ENCODE measurements at places on chromosomes 7 and 10.

- no peak for DNase-seq
Measured at GRCh38 chr10:124419635-124420034, 912 bp upstream of the OAT start.

DNA sequence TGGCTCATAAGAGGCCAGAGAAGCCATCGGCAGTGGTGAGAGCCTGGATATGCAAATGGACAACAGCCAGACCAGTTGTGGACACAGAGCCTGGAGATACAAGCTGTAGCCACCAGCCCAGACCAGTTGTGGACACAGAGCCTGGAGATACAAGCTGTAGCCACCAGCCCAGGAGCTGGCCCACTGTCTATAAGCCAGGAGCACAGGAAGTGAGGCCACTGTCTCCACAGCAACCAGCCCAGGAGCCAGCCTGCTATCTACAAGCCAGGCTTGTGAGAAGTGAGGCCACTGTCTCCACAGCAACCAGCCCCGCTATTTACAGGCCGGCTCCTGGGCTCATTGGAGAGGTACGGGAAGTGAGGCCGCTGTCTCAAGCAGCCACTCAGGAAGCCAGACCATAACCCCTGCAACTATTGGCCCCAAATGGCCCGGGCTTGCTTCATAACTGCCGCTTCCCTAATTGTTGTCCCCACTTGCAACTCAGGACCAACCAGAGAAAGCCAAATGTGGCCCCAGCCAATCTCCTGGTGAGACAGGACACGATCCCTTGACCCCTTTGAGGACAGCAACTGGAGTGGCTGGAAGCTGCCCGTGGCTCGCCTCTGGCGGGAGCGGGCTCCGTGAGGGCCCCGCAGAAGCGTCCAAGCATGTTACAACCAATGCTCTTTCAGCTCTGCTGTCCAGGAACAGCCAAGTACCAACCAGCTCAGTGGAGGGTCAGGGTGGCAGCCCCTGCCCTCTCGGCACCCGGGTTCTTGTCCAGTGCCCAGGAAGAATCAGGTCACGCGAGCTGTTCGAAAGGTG is 44.1 kb upstream of the CNPY1 start:
- DNase-seq, result no peak

DNA sequence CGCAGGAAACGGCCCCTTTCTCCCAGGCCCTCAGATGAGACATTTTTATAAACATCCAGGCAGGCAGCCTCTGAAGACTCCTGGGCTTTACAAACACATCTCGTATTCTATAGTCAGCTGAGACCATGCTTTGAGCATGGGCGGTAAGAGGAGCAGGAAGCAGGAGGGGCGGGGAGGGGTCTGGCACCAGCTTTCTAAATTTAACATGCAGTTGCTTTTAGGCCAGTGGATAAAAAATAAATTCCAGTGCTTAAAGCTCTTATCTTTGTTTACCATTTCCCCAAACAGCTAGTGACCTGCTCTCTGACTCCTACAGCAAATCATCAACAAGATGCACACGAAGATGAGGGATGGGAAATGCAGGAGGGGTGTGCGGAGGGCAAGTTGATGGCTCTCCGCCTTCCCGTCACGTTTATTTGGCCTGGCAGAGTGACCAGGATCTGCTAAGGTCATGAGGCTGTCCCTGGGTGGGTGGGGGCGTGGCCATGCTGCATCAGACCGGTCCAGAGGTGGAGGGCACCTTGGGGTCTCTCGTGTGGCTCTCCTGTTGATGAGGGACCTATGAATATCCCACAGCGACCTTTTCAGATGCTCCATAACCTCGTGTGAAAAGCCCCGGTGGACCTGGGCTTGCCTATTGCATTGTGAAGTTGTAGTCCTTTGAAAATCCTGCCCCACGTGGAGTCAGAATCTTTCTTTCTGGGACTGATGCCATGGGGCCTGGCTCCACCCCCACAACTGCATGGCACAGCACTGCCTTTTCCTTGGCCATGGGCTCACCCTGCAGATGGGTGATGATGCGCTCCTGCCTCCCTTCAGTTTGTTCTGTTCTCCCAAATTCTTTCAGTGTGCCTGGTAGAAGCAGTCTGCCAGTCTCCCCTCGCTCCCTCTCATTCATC is 67.5 kb downstream of the PARP12 start:
- DNase-seq, result no peak

DNA sequence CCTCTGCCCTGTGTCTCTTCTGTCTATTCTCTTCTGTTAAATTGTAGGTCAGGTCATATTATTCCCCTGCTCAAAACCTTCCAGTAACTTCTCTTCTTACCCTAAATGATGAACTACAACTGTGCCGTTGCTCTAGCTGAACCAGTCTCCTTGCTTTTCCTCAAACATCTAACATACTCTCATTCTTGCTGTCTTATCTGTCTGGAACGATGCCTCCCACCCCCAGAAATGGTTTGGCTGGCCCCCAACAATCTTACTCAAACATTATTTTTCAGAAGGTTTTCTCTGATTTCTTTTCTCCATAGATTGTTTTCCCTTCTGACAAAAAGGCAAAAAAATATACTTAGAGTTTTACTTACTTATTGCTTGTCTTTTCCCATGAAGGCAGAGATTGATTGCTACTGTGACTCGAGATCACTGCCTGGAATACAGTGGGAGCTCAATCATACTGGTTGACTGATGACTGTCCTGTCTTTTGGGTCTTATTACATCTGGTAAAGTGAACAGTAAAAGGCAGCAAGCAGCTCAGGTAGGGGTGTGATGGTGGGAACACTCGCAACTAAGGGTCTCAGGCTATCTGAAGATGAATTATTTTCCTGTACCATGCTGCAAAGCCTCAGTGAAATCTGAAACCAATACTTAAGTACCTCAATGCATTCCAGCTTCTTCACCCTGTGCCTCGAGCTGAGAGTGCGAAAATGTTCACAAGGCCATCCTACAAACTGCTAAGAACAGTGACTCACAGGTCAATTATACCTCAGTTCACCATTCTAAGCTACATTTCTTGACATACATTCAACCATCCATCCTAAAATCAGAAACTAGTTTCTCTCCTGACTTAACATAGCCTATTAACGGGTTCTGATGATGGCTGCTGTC is 67.6 kb downstream of the DNMBP start:
- no peak for DNase-seq

- DNase-seq, result no peak
Measured at GRCh38 chr10:73485320-73485719, 10.5 kb downstream of the PPP3CB start.

DNA sequence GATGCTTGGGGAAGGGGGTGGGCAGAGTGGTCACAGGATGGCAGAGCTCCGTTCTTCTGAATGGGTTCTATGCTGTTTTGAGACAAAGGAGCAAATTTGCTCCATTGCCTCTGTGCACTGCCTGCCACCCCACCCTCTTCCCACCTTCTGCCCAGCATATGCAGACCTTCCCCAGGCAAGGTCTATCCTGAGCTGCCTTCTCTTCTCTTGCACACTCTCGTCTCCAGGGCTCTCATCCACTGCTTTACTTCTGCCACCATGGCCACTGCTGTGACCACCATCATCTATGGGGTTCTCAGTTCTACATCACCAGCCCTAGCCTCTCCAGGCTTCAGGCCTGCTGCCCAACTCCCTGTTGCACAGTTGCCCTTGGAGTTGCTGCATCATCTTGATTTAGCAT is 230.4 kb downstream of the TMEM178B start:
- DNase-seq, result no peak

GRCh38 chr7:50397971-50398324 is 52.2 kb downstream of the FIGNL1 start:
- DNase-seq, result no peak

DNA sequence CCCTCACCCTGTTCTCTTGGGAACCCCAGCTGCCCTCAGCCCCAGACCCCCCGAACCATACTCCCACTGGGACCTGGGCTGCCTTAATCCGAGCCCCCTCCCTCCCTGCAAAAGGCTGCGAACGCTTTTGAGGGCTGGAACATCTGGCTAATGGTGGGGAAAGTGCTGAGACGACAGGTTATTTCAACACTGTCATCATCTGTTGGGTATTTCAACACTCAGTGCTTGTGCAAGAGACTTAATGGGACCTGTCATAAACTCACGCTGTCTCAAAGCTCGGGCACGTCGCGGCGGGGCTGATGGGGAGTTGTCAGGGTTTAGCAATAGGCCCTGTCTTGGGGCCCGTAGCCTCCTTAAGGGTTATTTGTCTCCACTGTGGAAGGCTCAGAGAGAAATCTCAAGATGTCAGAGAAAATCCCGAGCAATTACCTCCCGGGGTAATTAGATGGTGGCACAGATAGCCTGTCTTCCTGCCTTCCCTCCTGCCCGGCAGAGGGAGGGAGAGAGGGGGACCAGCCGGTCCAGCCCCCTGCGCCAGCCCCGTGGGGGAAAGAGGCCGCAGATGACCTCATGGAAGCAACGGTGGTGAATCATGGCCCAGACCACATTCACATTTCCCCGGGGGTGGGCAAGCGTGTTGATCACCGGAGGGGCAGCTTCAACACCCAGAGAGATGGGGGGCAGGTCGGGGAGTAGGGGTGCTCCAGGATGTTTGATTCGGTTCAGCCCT is 88.7 kb upstream of the MYL10 start:
- DNase-seq, result no peak

DNA sequence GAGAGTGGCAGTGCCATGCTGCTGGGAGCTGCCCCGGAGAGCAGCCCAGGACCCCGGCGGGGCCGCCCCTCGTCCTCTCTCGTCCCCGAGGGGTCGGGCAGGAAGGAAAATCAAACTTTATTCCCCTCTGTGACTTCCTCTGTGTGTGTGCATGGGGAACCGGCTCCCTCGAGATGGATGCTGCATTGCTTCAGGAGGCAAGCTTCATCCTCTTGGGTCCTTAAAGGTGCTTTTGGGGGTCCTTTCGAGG is 726 bp downstream of the MCU start:
- no peak for DNase-seq

DNA sequence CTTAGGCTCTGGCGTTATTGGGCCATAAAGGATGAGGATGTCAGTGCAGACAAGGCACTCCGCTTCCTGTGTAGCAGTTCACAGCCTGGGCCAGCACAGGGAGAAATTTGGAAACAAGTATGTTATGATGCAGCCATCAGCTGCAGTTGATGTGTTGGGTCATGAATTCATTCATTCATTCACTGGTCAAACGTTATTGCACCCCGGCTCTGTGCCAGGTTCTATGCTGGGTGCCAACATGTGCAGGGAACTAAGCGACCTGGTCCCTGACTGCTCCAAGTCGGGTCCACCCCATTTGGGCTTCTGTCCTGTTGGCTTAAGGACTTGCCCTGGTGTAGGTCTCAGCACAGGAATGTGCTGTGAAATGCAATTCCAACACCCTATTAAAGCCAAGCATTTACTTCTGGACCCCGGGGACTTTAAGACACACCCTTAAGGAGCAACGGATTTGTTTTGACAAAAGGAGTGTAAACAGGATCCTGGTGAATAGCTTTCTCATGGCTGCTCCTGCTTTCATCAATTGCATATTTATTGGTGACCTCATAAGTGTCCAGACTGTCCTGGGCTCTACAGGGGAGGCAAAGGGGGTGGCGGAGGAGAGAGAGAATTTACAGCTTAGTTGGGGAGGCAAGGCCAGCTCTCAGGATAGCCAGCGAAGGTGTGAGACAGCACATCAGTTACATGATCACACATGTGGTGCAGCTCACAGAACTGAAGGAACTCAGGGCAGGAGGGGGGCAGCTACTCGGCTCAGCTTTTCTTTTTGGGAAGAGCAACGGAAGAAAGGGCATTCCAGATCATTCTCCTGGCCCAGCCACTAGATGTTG is 158.6 kb downstream of the GRK5 start:
- DNase-seq, result no peak

- DNase-seq, result no peak
Measured at GRCh38 chr10:46555713-46556514, 544 bp downstream of the GPRIN2 start.

DNA sequence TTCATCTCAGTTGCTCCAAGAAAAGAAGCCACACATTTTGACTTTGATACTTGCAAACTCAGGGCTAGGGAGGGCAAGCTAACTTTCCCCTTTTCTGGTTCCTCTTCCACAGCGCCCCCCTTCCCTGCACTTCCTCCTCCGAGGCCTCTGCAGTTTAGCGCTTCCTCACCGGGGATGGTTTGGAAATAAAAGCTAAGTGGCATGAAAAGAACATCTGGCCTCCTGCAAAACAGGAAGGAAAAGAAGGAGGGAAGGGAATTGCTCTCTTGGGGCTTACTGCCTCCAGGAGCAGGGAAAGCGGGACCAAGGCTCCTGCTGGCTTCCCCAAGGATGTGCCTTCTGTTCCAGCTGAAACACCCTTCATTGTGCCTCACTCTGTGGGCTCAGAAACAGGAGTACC is 42.3 kb downstream of the PRKCQ start:
- DNase-seq, result no peak

DNA sequence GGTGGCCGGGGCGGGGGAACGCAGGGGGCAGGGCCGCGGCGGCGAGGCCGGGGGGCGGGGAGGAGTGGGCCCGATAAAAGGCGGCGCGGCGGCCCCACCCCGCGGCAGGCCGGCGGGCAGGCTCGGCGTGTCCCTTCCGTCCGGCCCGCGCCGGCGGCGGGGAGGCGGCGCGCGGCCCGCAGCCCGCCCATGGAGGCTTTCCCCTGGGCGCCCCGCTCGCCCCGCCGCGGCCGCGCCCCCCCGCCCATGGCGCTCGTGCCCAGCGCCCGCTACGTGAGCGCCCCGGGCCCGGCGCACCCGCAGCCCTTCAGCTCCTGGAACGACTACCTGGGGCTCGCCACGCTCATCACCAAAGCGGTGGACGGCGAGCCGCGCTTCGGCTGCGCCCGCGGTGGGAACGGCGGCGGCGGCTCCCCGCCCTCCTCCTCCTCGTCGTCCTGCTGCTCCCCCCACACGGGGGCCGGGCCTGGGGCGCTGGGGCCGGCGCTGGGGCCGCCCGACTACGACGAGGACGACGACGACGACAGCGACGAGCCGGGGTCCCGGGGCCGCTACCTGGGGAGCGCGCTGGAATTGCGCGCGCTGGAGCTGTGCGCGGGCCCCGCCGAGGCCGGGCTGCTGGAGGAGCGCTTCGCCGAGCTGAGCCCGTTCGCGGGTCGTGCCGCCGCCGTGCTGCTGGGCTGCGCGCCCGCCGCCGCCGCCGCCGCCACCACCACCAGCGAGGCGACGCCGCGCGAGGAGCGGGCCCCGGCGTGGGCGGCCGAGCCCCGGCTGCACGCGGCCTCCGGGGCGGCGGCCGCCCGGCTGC is at the start of gene NANOS1:
NANOS1 (plus strand) TSS at position 102 of the 808 bp plus-strand sequence; CDS start at position 190, 88 bp downstream.
- no peak for DNase-seq

- no peak for DNase-seq
Measured at GRCh38 chr10:45468079-45468478, 94.1 kb downstream of the ALOX5 start.

GRCh38 chr7:120996988-120997345 is 8.5 kb downstream of the CPED1 start:
- no peak for DNase-seq

DNA sequence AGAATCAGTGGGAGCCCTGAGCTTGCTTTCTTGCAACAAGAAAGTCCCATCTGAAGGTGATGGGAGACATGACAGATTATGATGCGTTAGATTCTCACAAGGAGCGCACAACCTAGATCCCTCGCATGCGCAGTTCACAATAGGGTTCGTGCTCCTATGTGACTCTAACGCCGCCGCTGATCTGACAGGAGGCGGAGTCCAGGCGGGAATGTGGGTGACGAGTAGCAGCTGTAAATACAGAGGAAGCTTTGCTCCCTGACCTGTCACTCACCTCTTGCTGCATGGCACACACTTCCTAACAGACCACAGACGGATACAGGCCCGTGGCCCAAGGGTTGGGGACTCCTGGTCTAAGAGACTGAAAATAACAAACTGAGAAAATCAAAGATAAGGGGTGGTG is 1163.4 kb upstream of the AUTS2 start:
- DNase-seq, result no peak
